K562 (cell line): ENCODE measurements at places on chromosomes 5 and 9.

DNA sequence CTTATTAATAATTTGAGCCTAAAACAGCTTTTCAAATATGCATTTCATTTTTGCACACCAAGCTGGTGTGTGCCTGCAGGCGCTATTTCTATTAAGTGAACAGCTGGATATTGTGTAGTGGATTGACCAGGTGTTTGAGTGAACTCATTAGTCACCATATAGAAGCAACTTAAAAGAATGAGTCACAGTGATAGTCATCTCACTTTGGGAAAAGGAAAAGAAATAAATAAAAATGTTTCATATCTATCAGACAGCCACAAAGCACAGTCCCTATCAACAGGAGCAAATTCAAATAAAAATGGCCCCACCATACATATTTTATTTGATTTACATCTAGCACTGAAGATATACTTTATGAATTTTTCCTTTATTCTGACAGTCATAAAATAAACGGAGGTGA is 456.5 kb upstream of the CDH9 start:
- DNase-seq = no peak
- H3K36me3 ChIP-seq = no peaks in the 10 kb centered on the region
- no peak overlapping the region for H3K4me3 ChIP-seq
- H3K27ac ChIP-seq = no peak overlapping the region

GRCh38 chr9:131233995-131234394 is 42.3 kb downstream of the FAM78A start:
- H3K4me3 ChIP-seq = no peak overlapping the region
- H3K4me1 ChIP-seq = peaks cover 3% of the 10 kb centered on the region; the same call in 1 of the 3 replicates
- no peak overlapping the region for H3K27ac ChIP-seq
- no peaks in the 10 kb centered on the region for H3K27me3 ChIP-seq
- no peak for DNase-seq

DNA sequence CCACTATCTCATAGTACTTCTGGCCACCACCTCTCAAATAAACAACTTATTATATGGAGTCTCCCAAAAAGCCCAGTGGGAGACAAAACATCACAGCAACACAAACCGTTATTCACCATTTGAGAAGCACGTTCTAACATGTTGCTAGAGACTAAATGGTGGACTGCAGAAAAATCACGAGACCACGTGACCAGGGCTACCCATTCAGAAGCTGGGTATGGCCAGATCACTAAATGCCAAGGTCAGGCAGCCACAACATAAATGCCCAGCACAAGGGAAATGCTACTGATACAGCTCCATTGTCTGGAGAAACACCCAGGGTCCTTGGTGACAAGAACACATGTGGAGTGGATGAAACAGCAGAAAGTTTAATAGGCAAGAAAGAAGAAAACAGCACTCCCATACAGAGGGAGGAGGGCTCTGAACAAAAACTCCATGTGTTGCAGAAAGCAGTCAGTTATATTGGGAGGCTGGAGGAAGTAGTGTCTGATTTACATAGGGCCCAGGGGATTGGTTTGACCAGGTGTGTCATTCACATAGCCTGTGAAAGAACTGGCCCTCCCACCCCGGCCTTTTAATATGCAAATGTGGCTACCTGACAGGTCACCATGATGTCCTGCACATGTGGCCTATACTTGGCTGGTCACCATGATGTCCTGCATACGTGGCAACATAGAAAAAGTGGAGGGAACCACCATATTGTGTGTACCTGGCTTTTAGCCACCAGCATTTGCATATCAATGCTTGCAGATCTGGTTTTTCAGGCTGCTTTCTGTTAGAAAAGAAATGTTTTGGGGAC is 97.2 kb downstream of the TRIM36 start:
- no peaks in the 10 kb centered on the region for H3K27me3 ChIP-seq
- DNase-seq = no peak
- H3K36me3 ChIP-seq = no peaks in the 10 kb centered on the region
- no peak overlapping the region for H3K4me3 ChIP-seq

DNA sequence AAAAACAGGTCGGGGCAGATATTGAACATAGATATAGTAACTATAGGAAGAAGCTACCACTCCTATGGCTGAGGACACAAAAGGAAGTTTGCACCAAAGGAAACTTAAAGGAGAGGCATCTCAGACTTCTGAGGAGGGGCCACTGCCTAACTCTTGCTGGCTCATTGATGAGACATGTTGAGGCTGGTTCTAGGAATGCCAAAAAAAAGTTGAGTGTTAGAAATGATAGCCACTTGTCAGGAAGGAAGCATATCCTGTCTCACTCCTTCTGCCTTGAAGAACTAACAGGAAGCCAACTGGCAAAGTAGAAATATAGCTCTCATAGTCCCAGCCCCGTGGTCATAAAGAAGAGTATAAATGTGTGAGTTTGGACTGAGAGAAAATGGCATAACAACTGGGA is 23.3 kb upstream of the STOM start:
- H3K36me3 ChIP-seq = no peaks in the 10 kb centered on the region; the same call in 2 of the 3 replicates
- no peak for DNase-seq
- H3K27me3 ChIP-seq = no peaks in the 10 kb centered on the region

GRCh38 chr9:85172001-85172978 is 502.8 kb downstream of the NTRK2 start:
- no peaks in the 10 kb centered on the region for H3K27me3 ChIP-seq
- H3K4me1 ChIP-seq = no peaks in the 10 kb centered on the region
- H3K36me3 ChIP-seq = no peaks in the 10 kb centered on the region
- no peak for DNase-seq
- H3K27ac ChIP-seq = no peak overlapping the region
